ENCODE measurements at places on chromosomes 16 and 17. TPM values are rescaled to one million over a fixed set of nuclear protein-coding genes. Genes with fewer than 3 reads are reported as not detected.

GRCh38 chr16:68707340-68708152 is 29.5 kb upstream of the CDH1 start:
- no peak overlapping the region for H3K4me3 ChIP-seq
- peak overlapping the region; percentile 79 for H3K27ac ChIP-seq
- no peaks in the 10 kb centered on the region for H3K27me3 ChIP-seq
- H3K36me3 ChIP-seq = no peaks in the 10 kb centered on the region
- DNase-seq = peak; percentile 77

DNA sequence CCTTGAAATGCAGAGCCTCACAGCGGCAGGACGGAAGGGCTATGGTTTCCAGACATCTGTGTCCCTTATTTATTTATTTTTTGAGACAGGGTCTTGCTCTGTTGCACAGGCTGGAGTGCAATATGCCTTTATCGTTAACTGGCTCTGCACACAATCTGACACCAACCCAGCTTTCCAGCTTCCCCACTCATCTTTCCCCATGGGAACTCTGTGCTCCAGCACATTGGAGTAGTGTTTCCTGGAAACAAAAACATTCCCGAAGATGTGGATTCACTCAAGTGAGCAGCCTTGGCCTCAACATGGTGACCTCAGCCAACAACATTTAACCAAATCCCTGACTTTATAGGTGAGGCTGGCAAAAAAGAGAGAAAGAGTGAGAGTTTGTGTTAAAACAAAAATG is 307.1 kb downstream of the TMEM114 start:
- no peaks in the 10 kb centered on the region for H3K27me3 ChIP-seq
- no peaks in the 10 kb centered on the region for H3K36me3 ChIP-seq
- no peak overlapping the region for H3K4me3 ChIP-seq
- H3K27ac ChIP-seq = no peak overlapping the region
- no peak for DNase-seq

DNA sequence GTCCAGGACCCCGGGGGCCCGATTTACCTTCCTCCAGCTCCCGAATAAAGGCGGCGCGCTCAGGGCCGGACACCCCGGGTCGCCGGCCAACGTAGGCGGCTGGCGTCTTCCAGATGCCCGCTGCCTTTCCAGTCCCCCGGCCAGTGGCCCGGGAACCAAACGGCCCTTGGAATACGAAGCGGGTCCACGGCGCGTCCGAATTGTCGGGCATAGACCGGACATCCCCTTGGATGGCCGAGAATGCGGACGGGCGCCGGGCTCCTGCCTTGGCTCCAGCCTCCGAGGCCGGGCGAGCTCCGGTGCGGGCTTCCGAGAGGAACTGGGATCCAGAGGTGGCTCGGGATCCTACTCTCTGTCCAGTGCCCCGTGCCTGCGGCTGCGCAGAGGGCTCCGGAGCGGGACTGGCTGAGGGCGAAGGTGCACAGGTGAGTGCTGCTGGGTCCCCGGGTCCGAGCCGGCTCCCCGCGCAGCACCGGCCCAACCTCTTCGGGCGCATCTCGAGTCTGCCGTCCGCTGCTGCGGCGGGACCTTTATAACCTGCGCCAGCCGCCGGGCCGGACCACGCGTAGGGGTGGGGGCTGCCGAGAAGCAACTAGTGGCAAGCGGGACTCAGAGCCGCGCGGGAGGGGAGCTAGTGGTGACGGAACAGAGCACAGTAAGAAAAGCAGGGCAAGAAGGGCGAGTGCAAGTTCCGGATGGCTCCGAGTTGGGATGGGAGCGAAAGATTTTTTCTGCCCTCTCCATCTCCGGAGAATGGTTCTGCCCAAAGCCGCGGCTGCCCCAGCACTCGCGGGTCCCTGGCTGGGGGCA is at the start of gene HAP1:
HAP1 (minus strand) TSS at position 505 of the 810 bp plus-strand sequence; CDS start at position 496, 9 bp downstream.
- no peak within 1 kb of the TSS for H3K27ac ChIP-seq
- peak within 1 kb of the TSS; percentile 58 for H3K4me3 ChIP-seq
- H3K27me3 ChIP-seq = peaks cover 10% of the 10 kb centered on the region
- no peak for DNase-seq

DNA sequence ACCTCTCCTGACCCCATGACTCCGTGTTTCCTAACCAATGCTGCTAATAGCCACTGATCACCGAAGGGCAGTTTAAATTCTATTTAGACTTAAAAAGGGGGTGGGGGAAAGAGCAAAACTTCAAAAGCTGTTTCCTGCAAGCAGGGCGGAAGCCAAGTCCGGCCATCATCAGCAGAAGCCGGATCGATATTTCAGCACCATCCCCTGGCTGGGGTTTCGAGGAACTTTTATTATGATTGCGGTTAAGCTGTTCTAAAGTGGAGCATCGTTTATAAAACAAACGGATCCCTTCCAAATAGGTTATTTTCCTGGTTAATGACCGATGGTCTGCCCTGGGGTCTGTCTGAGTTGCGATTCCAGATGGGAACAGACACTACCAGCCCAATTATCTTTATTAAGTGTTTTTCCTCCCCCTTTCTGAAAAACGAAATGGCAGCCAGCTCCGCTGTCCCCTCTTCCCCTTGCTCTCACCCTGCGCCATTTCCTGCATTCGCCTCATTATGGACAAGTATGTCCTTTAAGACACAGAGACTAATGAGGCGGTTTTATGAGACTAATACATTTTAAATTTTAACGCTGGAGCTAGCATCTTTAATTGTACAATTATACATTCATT is 76.1 kb upstream of the IRX3 start:
- H3K4me1 ChIP-seq = no peaks in the 10 kb centered on the region
- H3K36me3 ChIP-seq = no peaks in the 10 kb centered on the region
- no peaks in the 10 kb centered on the region for H3K27me3 ChIP-seq

DNA sequence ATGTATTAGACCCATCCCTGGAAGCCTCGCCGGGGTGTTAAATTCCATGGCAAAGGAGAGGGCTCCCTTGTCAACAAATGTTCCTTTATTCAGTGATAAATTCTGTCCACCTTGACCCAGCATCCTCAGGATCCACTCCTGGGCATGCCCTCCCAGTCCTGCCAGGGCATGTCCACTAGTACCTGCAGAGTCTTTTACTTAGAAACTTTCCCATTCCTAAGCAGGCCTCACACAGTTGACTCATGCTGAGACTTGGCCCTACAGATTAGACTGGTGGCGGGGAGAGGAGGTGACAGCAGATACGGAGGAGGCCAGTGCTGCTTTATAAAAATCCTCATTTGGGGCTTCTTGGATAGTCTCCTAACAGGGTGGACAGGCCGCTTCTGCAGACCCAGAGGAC is 88.8 kb downstream of the CYLD start:
- H3K27ac ChIP-seq = no peak overlapping the region
- no peaks in the 10 kb centered on the region for H3K4me1 ChIP-seq
- H3K27me3 ChIP-seq = no peaks in the 10 kb centered on the region
- DNase-seq = no peak
- no peak overlapping the region for H3K4me3 ChIP-seq

GRCh38 chr17:50663812-50664374 is 29.2 kb downstream of the ABCC3 start:
- H3K4me1 ChIP-seq = peaks cover 20% of the 10 kb centered on the region
- H3K36me3 ChIP-seq = no peaks in the 10 kb centered on the region
- H3K27ac ChIP-seq = no peak overlapping the region
- DNase-seq = no peak
- no peak overlapping the region for H3K4me3 ChIP-seq

DNA sequence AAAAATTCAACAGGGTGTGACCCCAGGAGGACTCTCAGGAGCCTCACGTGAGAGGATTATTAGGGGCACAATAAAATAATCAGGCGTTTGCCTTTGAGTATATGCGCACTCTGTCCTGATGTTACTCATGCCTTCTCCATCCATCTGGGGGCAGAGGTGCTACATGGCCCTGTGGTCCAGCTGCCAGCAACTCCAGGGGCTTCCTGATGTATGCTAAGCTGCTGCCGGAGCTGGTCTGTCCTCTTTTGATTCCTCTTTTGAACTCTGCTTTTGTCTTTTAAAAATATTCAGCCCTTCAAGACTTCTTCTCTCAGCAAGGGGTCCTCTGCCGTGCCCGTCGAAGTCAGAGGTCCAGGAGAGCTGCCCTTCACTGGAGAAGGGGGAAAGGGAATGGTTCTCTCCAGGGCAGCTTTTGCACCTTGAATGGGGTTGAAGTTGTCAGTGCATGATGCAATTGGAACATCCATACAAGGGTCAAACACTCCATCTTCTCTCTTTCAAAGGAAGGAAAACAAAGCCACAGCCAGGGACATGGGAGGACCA is 431.4 kb downstream of the SHISA9 start:
- H3K4me1 ChIP-seq = no peaks in the 10 kb centered on the region
- no peaks in the 10 kb centered on the region for H3K36me3 ChIP-seq
- H3K27ac ChIP-seq = no peak overlapping the region
- H3K4me3 ChIP-seq = no peak overlapping the region

DNA sequence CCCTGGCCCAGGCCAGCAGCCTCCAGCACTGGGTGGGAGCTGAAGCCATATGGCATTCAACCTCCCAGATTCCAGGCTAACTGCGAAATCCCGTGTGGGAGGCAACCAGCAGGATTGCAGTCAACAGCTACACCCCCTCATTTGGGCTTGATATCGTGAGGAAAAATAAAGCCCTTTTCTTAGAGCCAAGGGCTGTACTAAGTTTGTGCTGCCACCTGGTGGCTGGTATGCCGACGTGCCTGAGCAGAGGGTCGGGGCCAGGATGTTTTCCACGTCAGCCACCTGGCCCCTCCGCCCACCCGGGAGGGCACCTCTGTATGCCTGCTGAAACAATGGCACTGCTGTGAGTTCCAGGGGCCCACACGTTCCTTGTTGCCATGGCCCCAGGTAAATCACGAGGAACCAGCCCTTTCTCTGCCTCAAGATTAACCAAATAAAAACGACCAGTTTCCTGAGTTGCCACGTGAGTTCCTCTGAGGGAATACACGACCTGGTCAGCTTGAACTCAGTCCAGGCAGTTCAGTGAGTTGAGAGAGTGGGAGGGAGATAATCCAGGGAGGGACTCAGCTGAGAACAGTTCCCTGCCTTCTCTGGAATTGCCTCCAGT is 9.0 kb downstream of the TMEM98 start:
- DNase-seq = peak; percentile 64
- H3K36me3 ChIP-seq = no peaks in the 10 kb centered on the region
- H3K4me3 ChIP-seq = no peak overlapping the region
- peaks cover 7% of the 10 kb centered on the region for H3K4me1 ChIP-seq
- H3K27me3 ChIP-seq = no peaks in the 10 kb centered on the region

DNA sequence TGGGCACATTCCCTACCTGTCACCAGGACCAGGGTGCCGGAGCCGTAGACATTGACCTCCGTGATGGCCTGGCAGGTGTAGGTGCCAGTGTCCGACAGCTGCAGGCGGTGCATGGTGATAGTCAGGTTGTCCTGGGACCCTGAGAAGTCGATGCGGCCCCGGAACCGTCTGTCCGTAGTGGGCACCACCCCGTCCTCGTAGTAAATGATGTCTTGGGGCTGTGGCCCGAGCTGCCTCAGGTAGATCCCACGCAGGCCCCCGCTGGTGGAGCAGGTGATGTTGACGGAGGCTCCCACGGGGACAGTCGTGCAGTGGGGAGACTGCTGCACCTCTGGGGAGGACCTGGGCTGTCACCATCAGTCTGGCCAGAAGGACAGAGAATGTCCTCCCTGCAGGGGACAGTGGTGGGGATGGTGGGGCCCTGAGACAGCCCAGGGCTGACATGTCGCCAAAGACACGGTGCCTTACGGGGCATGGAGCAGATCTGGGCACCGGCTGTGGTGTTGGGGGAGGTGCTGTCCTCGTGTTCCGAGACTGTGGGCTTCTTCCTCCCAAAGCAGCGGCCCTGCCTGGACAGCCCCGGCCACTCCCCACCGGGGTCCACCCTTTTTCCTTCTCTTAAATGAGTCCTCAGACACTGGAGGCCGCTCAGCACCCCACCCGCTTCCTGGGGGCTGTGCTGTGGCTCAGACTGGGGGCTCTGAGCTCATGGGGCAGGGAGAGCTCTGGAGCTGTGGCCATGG is 586 bp downstream of the CD7 start:
- H3K27ac ChIP-seq = no peak overlapping the region
- no peaks in the 10 kb centered on the region for H3K4me1 ChIP-seq
- DNase-seq = no peak
- peaks cover 14% of the 10 kb centered on the region for H3K27me3 ChIP-seq
- H3K4me3 ChIP-seq = no peak overlapping the region
- no peaks in the 10 kb centered on the region for H3K36me3 ChIP-seq

- H3K27me3 ChIP-seq = no peaks in the 10 kb centered on the region
- no peak for DNase-seq
- H3K36me3 ChIP-seq = no peaks in the 10 kb centered on the region
- no peak overlapping the region for H3K27ac ChIP-seq
- no peaks in the 10 kb centered on the region for H3K4me1 ChIP-seq
Observed at GRCh38 chr17:54623746-54624145, 276.9 kb upstream of the TOM1L1 start.

- H3K27ac ChIP-seq = peak overlapping the region; percentile 2
- no peaks in the 10 kb centered on the region for H3K36me3 ChIP-seq
- DNase-seq = no peak
- no peaks in the 10 kb centered on the region for H3K4me1 ChIP-seq
- no peak overlapping the region for H3K4me3 ChIP-seq
Observed at GRCh38 chr17:77163511-77164280, 22.9 kb downstream of the SEC14L1 start.

DNA sequence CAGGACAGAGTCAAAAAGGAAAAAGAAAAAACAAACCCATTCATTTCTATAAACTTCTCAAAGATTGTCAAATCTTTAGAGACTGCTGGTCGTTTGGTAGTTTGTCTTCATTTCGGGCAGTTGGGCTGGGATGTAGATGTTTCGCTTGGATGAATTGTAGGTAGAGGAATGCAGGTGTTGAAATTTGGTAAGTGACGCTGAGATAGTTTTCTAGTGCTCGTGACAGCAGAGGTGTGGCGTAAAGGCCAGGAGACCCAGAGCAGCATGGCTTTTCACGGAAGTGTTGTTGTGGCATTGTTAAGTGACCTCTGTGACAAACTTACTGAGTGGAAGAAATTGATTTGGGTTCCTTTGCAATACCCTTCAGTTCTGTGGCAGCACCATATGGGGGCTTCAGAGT is 78.2 kb upstream of the CLEC18A start:
- no peak overlapping the region for H3K27ac ChIP-seq
- no peaks in the 10 kb centered on the region for H3K36me3 ChIP-seq
- H3K4me1 ChIP-seq = no peaks in the 10 kb centered on the region
- H3K4me3 ChIP-seq = no peak overlapping the region

- H3K4me1 ChIP-seq = no peaks in the 10 kb centered on the region
- no peak for DNase-seq
- H3K27ac ChIP-seq = no peak overlapping the region
- H3K4me3 ChIP-seq = no peak overlapping the region
- H3K36me3 ChIP-seq = no peaks in the 10 kb centered on the region
Observed at GRCh38 chr16:77551357-77551756, 116.5 kb upstream of the ADAMTS18 start.

GRCh38 chr17:73575470-73576221 is 68.6 kb downstream of the SDK2 start:
- no peak overlapping the region for H3K27ac ChIP-seq
- no peaks in the 10 kb centered on the region for H3K27me3 ChIP-seq
- H3K4me3 ChIP-seq = no peak overlapping the region
- H3K36me3 ChIP-seq = no peaks in the 10 kb centered on the region
- no peak for DNase-seq

GRCh38 chr17:30299000-30299399 is 7.3 kb upstream of the BLMH start:
- H3K4me1 ChIP-seq = no peaks in the 10 kb centered on the region
- no peak for DNase-seq
- H3K36me3 ChIP-seq = no peaks in the 10 kb centered on the region
- no peak overlapping the region for H3K27ac ChIP-seq
- H3K4me3 ChIP-seq = no peak overlapping the region

GRCh38 chr17:10748531-10749181 is 18.8 kb upstream of the TMEM220 start:
- no peaks in the 10 kb centered on the region for H3K27me3 ChIP-seq
- DNase-seq = no peak
- no peaks in the 10 kb centered on the region for H3K4me1 ChIP-seq
- no peaks in the 10 kb centered on the region for H3K36me3 ChIP-seq
- H3K27ac ChIP-seq = no peak overlapping the region

- no peak overlapping the region for H3K27ac ChIP-seq
- no peak overlapping the region for H3K4me3 ChIP-seq
Observed at GRCh38 chr17:3955673-3955988, 8.6 kb downstream of the ATP2A3 start.

CTRB1 gene
- not detected for total RNA-seq

TRAF7 gene
- total RNA-seq = 35.4 TPM

PRSS8 gene
- 23.6 TPM for total RNA-seq

LRRC75A gene
- 3.3 TPM for total RNA-seq

Data from breast epithelium (tissue), 4 donors.